Fibroblast of lung (primary cell): ENCODE measurements at places on chromosomes 7 and 10. TPM values are rescaled to one million over a fixed set of nuclear protein-coding genes. Genes with fewer than 3 reads are reported as not detected.

NRP1 gene
- total RNA-seq: 362 and 373 TPM in 2 replicates

DNA sequence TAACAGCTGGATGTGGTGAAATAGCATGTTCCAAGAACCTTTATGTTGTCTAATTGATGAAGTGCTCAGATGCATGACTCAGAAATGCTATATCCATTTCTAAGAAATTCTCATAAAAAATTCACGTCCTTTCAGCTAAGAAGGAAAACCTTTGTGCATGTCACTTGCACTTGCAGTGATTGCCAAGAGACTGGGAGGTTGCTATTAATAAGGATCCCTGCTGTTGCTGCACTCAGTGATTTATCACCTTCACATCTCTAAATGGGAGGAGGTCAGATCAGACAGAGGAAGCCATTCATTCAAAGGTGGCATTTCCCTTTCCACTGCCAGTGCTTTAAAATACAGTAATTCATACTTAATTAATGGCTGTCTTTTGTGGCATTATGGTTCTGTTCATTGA is 89.5 kb downstream of the THSD7A start:
- H3K4me1 ChIP-seq: no peaks in the 10 kb centered on the region
- H3K27me3 ChIP-seq: no peaks in the 10 kb centered on the region
- no peaks in the 10 kb centered on the region for H3K36me3 ChIP-seq
- no peak overlapping the region for H3K4me3 ChIP-seq
- H3K27ac ChIP-seq: no peak overlapping the region

GRCh38 chr10:129888784-129889616 is 75.1 kb downstream of the EBF3 start:
- H3K4me3 ChIP-seq: no peak overlapping the region
- H3K4me1 ChIP-seq: no peaks in the 10 kb centered on the region
- no peaks in the 10 kb centered on the region for H3K27me3 ChIP-seq
- no peak overlapping the region for H3K27ac ChIP-seq
- DNase-seq: peak; percentile 8

GRCh38 chr10:124037784-124038183 is 55.6 kb downstream of the CHST15 start:
- H3K36me3 ChIP-seq: no peaks in the 10 kb centered on the region
- H3K27ac ChIP-seq: no peak overlapping the region
- DNase-seq: no peak
- peaks cover 8% of the 10 kb centered on the region for H3K4me1 ChIP-seq
- no peaks in the 10 kb centered on the region for H3K27me3 ChIP-seq

PFKP gene
- 79.1 and 90.3 TPM in 2 replicates for total RNA-seq

ATP6V1F gene
- 124 and 128 TPM in 2 replicates for total RNA-seq

- no peaks in the 10 kb centered on the region for H3K4me1 ChIP-seq
- no peaks in the 10 kb centered on the region for H3K27me3 ChIP-seq
- DNase-seq: no peak
- peak overlapping the region; percentile 89 for H3K4me3 ChIP-seq
These were observed 731 bp downstream of the CHCHD3 start for GRCh38 chr7:133081119-133081598.

GRCh38 chr10:12902135-12902572 is 99.4 kb downstream of the CCDC3 start:
- H3K27ac ChIP-seq: no peak overlapping the region
- H3K4me3 ChIP-seq: no peak overlapping the region
- no peaks in the 10 kb centered on the region for H3K4me1 ChIP-seq

DNA sequence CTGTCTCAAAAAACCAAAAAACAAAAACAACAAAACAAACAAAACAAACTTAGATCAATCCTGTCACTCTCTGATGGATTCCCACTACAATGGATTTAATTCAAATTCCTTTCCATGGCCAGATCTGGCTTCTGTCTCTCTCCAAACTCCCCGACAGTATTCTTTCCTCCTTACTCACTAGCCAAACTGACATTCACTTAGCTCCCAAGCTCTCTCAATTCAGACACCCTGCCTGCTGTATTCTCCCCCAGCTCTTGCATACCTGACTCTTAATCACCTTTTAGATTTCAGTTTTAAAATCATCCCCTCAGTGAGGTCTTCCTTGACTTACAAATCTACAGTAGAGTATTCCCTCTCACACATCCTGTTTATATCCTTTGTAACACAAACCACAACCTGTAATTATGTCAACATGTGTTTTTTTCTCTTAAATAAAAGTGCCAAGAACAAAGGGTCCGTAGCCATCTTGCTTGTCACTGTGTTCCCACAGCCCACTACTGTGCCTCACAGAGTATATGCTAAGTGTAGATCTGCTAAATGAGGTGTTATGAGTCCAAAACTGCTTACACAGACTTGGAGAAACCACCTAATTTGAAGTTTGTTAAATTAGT is 14.4 kb downstream of the HERPUD2 start:
- DNase-seq: no peak
- no peaks in the 10 kb centered on the region for H3K36me3 ChIP-seq
- no peaks in the 10 kb centered on the region for H3K4me1 ChIP-seq
- H3K27ac ChIP-seq: no peak overlapping the region
- no peak overlapping the region for H3K4me3 ChIP-seq
